Iris pigment epithelial cell (primary cell): ENCODE measurements at places on chromosomes 5 and 9.

- DNase-seq = no peak
These were observed 39.2 kb downstream of the MVB12B start for GRCh38 chr9:126365780-126366179.

- DNase-seq = peak; percentile 16
These were observed 35.6 kb upstream of the HAND1 start for GRCh38 chr5:154513669-154514084.

DNA sequence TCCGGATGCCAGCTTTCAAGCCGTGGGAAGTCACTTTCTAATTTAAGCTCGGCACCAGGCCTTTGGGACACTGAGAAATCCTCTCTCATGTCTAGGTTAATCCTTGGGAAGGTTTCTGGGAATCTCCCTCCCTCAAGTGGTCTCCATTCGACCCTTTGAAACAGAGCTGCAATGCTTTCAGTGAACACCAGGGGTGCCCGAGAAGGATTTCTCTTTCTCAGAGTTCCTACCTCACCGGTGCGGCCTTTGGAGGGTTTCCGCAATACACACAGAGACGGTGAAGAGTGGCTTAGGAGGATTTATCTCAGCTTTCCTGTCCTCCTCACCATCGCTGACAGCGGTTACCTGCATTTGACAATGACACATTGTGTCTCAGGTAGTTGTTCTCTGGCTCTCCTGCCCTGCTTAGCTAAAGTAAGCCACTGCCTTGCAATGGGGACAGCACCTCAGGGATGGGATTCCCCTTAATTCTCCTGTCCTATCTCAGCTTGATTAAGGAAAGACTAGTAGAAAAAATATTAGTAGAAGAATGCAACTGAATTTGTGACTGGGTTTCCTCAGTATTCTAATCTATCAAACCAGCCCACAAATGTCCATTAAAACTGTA lies 180.6 kb downstream of the GABRG2 start:
- no peak for DNase-seq

DNA sequence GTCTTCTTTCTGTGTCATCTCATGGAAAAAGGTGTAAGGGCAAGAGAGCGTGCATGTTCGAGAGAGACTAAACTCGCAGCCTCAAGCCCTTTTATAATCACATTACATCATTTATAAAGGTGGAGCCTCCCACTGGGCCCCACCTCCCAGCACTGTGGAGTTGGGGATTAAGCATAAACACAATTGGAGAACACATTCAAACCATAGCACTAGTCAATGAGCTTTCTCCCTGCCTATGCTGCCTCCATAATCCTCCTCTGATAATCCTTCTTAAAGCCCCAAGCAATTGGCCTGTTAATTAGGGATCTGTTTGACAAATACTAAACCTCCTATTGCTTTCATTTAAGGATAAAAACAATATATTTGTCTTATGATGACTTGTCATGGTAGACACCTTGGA lies 99.6 kb downstream of the NMUR2 start:
- DNase-seq = no peak

- DNase-seq = no peak
These were observed 87.4 kb downstream of the HAPLN1 start for GRCh38 chr5:83633285-83633684.

- DNase-seq = no peak
These were observed 412.2 kb upstream of the SLC24A2 start for GRCh38 chr9:20200991-20201431.

DNA sequence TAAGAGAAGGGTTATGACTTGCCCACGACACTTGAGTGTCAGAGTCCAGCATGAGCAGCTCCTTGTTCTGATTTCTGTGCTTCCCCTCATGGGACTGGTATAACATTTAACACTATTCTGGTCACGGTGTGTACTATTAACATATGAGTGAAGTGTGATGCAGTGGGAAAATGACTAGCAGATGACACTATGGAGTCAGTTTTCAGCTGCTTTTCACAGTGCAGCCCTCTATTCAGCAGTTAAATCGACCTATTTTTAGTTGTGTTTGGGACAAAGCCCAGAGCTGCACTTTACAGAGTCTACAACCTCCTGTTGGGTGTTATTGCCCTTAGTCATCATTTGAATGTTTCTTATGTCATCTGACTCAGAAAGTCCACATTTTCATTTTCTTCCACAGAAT lies 59.1 kb downstream of the CHSY3 start:
- peak; percentile 89 for DNase-seq

GRCh38 chr5:79857714-79858409 lies 133.2 kb downstream of the MTX3 start:
- DNase-seq = peak; percentile 44

DNA sequence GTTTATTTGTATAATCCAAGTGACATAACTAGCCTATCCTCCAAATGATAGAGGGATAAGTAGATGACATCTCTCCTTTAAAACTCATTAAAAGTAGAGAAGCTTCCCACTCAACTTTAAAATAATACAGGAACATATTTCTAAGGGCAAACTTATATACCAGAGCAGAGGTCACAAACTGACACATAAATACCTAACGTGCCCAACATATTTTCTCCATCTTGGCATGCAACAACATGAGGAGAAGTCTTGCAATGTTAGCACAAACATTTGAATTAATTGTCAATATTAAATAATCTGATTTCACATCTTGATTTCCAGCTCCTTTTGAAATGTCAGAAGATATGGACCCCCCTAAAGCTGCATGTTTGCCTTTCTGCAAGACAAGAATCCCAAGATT lies 335.0 kb downstream of the DEPDC1B start:
- peak; percentile 5 for DNase-seq

- no peak for DNase-seq
These were observed 27.2 kb upstream of the LAMC3 start for GRCh38 chr9:130981756-130982137.

DNA sequence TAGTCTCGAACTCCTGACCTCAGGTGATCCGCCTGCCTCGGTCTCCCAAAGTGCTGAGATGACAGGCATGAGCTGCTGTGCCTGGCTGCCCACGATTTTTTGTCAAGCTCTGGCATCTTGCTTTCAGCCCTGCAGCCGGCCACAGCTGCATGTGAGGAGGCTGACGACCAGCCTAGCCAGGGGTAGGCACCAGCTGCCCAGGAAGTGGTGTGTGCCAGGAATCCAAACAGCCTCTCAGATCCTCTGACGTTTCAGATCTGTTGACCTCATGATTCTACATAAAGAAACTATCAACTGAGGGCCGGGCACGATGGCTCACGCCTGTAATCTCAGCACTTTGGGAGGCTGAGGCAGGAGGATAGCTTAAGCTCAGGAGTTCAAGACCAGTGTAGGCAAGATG lies 19.0 kb downstream of the DYNC2I2 start:
- DNase-seq = no peak

- DNase-seq = no peak
These were observed 50.4 kb downstream of the CYSTM1 start for GRCh38 chr5:140225396-140225795.

DNA sequence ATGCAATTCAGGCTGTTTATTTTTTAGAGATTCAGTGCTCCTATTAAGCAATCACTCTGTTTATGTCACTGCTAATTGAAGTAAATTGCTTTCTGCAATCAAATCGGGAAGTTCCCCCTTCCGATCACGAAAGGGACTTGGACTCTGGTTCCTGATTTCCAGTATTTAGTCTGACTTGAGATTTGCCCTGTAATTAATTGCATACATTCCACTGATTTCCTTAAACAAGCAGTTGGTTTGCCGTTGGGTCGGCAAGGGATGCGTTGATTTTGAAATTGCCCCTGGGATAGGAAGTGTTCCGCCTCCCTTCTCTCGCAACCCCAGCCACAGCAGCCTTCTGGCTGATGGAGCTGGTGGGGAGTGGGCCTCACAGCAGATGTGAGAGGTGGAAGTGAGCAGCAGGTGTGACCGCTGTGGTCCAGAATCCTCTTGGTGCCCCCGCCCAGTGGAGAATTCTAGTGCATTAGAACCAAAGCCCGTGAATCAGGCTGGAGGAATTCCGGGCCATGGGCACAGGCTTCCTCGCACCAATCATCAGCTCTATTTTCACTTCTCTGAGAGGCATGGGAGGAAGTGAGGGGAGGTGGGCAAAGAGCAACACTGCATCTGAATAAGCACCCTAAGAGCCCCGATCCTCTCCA lies 102.5 kb downstream of the SPRY4 start:
- DNase-seq = peak; percentile 13

DNA sequence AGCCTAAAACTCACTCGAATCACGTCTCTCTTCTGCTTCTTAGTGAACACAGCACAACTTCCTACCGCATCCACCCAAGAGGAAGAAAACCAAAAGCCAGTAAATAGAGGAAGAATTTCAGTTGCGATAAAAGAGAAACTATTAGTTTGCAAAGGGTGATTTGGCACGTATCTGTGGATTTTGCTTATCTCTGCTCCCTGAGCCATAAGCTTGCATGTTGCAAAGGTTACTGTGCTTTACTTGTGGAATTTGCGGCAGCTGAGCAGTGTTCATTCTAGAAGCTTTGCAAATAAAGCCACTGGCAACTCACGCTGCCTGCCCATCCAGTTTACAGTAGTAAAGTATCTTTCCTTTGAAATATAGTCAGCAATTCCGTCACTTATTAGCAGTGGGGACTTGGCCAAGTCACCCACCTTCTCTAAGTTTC lies 149.0 kb upstream of the PCA3 start:
- peak; percentile 23 for DNase-seq

DNA sequence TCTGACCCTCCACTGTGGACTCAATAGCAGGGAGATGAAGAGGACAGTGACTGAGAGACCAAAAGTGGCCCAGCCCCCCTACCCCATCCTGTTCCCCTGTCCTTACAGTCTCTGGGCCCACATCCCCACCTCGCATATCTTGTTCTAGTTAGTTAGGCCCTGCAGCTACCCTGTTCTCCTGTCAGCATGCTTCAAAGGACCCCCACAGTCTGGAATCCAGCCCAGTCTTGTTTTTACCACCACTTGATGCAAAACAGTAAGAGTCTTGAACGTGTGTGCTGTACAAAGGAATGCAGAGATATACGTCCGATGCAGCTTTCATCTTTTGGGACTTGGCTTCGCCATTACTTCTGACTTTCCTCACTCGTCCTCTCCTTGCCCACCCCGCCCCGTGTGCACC lies 12.2 kb upstream of the POMT1 start:
- DNase-seq = no peak

- DNase-seq = no peak
These were observed 796.0 kb upstream of the CHD1 start for GRCh38 chr5:99724732-99725290.

- peak; percentile 35 for DNase-seq
These were observed 518.5 kb downstream of the NR2F1-AS1 start for GRCh38 chr5:93062548-93062947.

DNA sequence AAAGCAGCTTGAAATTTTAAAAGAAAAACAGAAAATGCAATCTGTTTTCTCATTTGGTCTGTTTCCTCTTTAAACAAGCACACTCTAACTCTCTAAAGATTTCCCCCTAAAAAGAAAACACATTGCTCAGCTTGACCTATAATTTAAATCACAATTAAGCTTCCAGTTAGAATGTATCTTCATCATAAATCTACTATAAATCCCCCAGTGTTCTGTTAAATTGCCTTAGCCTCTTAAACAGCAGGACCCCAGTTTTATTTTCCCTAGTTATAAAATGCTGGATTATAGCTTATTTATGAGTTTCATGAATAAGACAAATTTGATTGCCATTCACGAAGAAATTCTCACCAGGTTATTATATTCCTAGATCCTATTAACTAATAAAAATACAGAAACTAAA lies 8.6 kb upstream of the SMC2 start:
- no peak for DNase-seq

DNA sequence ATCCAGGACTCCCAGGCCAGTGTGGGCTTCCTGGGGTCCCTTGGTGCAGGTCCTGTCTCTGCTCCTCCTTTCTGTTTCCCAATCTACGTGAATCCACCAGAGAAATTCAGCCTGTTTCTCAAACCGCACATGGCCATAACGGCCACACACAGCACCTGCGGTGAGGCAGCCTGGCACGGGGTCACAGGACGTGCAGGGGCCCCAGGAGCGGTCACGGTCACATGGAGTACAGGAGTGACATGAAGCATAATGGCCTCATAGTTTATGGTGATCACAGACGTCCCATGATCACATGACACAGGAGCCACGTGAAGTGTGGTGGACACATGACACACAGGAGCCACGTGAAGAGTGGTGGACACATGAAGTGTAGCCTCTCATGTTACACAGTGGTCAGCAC lies 248.5 kb upstream of the IRX4 start:
- no peak for DNase-seq

DNA sequence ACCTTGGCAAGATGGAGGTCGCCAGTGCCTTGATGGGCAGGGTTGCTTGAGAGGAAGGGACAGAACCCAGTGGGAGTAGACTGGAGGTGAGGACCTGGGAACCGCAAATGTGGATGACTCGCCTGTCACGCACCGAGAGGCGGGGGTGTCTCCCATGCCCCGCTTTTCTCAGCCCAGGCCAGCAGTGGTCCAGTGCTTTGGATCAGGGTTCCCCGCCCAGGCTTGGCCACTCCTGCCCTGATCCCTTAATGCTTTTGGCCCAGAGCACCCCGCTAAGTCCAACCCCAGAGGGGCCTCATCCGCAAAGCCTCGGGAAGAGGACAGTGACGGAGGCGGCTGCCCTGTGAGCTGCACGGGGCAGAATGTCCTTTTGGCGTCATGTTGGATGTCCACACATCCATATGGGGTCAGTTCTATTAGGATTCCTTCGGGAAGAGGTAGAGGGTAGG lies 2.4 kb downstream of the MRPS2 start:
- no peak for DNase-seq

DNA sequence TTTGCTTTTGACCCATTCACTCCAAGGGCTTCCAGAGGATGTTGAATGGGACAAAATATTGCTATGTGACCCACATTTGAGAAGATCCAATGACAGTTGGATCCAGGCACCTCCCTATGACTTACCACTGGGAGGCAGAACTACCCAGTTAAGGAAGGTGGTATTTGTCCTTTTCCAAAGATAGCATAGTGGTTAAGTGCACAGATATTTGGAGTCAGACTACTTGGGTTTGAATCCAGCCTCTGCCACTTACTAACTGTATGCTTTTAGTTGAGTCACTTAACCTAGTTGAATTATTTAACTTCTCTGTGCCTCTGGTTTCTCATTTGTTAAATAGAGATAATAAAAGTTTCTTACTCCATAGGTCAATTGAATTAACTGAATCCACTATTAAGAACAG lies 74.5 kb upstream of the PALM2AKAP2 start:
- peak; percentile 52 for DNase-seq

DNA sequence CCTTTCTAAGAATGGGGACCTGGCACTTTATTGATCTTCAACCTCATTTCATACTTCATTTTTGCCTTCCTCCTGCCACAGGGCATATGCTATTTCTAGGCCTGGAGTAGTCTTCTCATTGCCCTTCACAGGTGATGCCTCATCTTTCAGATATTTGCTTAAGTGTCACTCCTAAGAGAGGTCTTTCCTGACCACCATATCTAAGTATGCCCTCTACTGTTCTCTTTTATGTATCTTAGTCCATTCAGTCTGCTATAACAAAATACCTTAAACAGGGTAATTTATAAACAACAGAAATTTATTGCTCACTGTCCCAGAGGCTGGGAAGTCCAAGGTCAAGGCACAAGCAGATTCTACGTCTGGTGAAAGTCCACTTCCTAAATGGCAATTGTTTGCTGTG lies 99.1 kb downstream of the ADAMTS6 start:
- peak; percentile 22 for DNase-seq
